ENCODE measurements at places on chromosomes 2 and 18. TPM values are rescaled to one million over a fixed set of nuclear protein-coding genes. Genes with fewer than 3 reads are reported as not detected.

The GRB14 gene
- polyA plus RNA-seq, result 7.0 TPM

The SLC11A1 gene
- 0.54 TPM for polyA plus RNA-seq

The ARHGAP25 gene
- 3.6 TPM for polyA plus RNA-seq

The CHN1 gene
- polyA plus RNA-seq, result 2.0 TPM

The MAP3K19 gene
- polyA plus RNA-seq, result not detected

The NAT8 gene
- not detected for polyA plus RNA-seq

GRCh38 chr2:159773426-159773825 lies 24.6 kb downstream of the CD302 start:
- no peak overlapping the region for H3K27ac ChIP-seq
- no peaks in the 10 kb centered on the region for H3K36me3 ChIP-seq
- H3K4me1 ChIP-seq, result no peaks in the 10 kb centered on the region
- peak; percentile 14 for DNase-seq
- no peak overlapping the region for H3K4me3 ChIP-seq
- no peaks in the 10 kb centered on the region for H3K27me3 ChIP-seq

GRCh38 chr2:200905618-200906296 lies 16.6 kb downstream of the NIF3L1 start:
- no peak overlapping the region for H3K27ac ChIP-seq
- H3K4me1 ChIP-seq, result no peaks in the 10 kb centered on the region
- peaks cover 11% of the 10 kb centered on the region for H3K36me3 ChIP-seq
- no peak overlapping the region for H3K4me3 ChIP-seq

DNA sequence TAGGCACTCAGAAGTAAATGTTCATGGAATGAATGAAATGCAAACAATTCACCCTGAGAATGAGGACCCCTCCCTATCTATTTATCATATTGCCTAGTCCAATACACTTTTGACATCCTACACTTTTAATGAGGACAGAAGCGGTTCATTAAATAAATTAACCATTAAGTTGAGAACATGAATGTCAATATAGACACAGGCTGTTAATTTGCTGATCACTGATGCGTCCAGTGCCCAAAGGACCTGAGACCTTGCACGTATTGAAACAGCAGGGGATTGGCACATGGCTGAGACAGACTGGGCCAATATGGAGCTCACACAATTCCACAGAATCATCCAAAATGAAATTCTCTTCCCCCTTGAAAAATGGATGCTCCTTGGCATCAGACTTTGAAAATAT lies 430.0 kb downstream of the SLC4A3 start:
- no peaks in the 10 kb centered on the region for H3K4me1 ChIP-seq
- no peaks in the 10 kb centered on the region for H3K27me3 ChIP-seq
- no peak overlapping the region for H3K4me3 ChIP-seq
- H3K36me3 ChIP-seq, result no peaks in the 10 kb centered on the region

GRCh38 chr2:132605236-132606180 lies 64.5 kb downstream of the LYPD1 start:
- DNase-seq, result no peak
- peaks cover 2% of the 10 kb centered on the region for H3K36me3 ChIP-seq
- no peaks in the 10 kb centered on the region for H3K27me3 ChIP-seq
- no peak overlapping the region for H3K4me3 ChIP-seq
- no peak overlapping the region for H3K27ac ChIP-seq

- no peak overlapping the region for H3K27ac ChIP-seq
- no peak overlapping the region for H3K4me3 ChIP-seq
- H3K27me3 ChIP-seq, result no peaks in the 10 kb centered on the region
- no peak for DNase-seq
- H3K4me1 ChIP-seq, result no peaks in the 10 kb centered on the region
- H3K36me3 ChIP-seq, result no peaks in the 10 kb centered on the region
Measured at GRCh38 chr2:21229302-21229701, 105.5 kb downstream of the TDRD15 start.

DNA sequence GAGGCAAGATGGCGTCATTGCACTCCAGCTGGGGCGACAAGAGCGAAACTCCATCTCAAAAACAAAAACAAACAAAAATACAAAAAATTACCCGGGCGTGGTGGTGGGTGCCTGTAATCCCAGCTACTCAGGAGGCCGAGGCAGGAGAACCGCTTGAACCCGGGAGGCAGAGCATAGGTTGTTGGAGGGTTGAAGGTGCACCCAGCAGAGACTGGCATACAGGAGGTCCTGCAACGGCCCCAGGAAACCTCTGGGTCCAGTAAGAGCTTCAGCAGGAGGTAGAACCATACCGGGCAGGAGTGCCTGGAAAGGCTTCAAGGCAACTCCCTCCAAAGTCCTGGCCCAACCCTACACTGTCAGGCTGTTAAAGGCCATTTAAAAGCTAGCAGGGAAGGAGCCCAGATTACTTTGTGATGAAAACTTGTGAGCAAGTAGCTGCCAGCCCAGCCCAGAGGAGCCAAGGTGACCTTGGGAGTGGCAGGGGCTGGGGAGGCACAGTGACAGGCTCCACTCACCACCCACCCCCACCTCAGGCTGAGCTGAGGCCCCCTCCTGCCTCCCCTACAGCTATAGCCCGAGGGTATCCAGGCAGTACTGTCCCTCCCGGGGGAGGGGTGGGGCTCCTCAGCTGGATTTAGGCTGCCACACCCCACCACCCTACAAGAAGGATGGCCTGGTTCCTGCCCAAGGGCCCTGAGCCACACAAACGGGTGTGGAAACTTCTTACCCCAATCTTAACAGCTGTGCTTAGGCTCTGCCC lies 28.1 kb downstream of the TFCP2L1 start:
- H3K36me3 ChIP-seq, result no peaks in the 10 kb centered on the region
- H3K27ac ChIP-seq, result no peak overlapping the region
- DNase-seq, result peak; percentile 30
- H3K4me3 ChIP-seq, result no peak overlapping the region

GRCh38 chr18:23131693-23132319 lies 3.5 kb upstream of the CABLES1 start:
- no peak overlapping the region for H3K4me3 ChIP-seq
- peaks cover 22% of the 10 kb centered on the region for H3K4me1 ChIP-seq
- no peak overlapping the region for H3K27ac ChIP-seq
- DNase-seq, result peak; percentile 82
- no peaks in the 10 kb centered on the region for H3K27me3 ChIP-seq

GRCh38 chr2:98772536-98772935 lies 41.6 kb upstream of the MGAT4A start:
- no peaks in the 10 kb centered on the region for H3K36me3 ChIP-seq
- no peak overlapping the region for H3K4me3 ChIP-seq
- DNase-seq, result no peak

- peaks cover 2% of the 10 kb centered on the region for H3K27me3 ChIP-seq
- DNase-seq, result no peak
- H3K4me1 ChIP-seq, result no peaks in the 10 kb centered on the region
- H3K27ac ChIP-seq, result no peak overlapping the region
- H3K4me3 ChIP-seq, result no peak overlapping the region
Measured at GRCh38 chr2:133718688-133719201, 150.5 kb upstream of the NCKAP5 start.

DNA sequence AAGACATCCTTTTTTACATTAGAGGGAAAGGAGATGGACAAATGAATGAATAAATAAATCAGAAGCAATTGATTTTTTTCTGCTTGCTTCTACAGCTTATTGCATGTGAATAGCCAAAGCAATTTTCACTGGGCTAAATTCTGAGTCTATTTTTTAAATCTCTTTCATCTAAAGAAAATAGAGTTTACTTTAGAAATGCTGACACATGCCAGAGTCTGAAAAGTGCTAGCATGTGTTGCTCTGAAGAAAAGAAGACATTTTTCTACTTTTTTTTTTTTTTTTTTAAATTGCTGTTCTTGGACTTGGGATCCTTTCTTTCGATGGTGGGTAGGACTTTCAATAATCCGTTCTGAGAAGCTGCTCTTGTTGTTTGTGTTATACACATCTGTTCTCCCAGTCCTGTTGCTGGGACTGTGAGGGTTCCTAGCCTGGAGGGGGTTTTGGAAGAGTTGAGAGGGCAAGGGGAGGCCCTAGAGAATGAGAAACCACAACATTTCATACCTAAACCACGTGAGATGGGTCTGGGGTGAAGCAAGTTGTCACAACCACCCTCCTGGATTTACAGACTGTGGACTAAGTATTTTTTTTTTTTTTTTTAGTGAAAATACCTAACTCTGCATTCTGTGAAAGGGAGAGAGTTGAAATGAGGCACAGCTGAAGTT lies 193.5 kb downstream of the PRKCE start:
- H3K4me3 ChIP-seq, result no peak overlapping the region
- no peaks in the 10 kb centered on the region for H3K4me1 ChIP-seq
- no peak for DNase-seq
- no peak overlapping the region for H3K27ac ChIP-seq

DNA sequence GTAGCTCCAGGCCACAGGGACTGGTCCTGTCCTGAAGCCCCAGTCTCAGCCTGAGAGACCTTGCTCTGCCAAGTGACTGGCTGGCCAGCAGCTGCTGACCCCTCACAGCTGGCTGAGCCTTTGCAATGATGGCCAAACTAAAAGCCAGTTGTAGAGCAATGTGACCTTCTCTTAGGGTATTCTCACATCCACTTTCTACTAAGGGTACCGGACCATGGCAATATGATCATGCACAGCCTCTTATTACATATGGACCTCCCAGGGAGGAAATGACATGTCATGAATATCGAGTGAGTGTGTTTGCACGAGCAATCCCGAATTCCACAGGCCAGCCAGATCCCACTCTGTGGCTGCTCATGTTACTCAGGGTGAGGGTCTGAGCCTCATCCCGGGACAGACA lies 213.9 kb downstream of the VAPA start:
- no peak for DNase-seq
- H3K4me3 ChIP-seq, result no peak overlapping the region
- no peaks in the 10 kb centered on the region for H3K36me3 ChIP-seq
- H3K27ac ChIP-seq, result no peak overlapping the region
- no peaks in the 10 kb centered on the region for H3K4me1 ChIP-seq
- H3K27me3 ChIP-seq, result no peaks in the 10 kb centered on the region

- no peaks in the 10 kb centered on the region for H3K4me1 ChIP-seq
- H3K4me3 ChIP-seq, result no peak overlapping the region
- no peaks in the 10 kb centered on the region for H3K36me3 ChIP-seq
- no peaks in the 10 kb centered on the region for H3K27me3 ChIP-seq
- DNase-seq, result peak; percentile 54
Measured at GRCh38 chr2:215002500-215002899, 135.9 kb downstream of the ABCA12 start.

- no peak overlapping the region for H3K4me3 ChIP-seq
- H3K27ac ChIP-seq, result no peak overlapping the region
- H3K36me3 ChIP-seq, result no peaks in the 10 kb centered on the region
- no peaks in the 10 kb centered on the region for H3K27me3 ChIP-seq
- DNase-seq, result no peak
- peaks cover 5% of the 10 kb centered on the region for H3K4me1 ChIP-seq
Measured at GRCh38 chr2:109689182-109689930, 75.2 kb downstream of the SOWAHC start.

GRCh38 chr2:120828829-120829632 lies 93.4 kb downstream of the GLI2 start:
- H3K27ac ChIP-seq, result no peak overlapping the region
- no peak for DNase-seq
- H3K4me3 ChIP-seq, result no peak overlapping the region

DNA sequence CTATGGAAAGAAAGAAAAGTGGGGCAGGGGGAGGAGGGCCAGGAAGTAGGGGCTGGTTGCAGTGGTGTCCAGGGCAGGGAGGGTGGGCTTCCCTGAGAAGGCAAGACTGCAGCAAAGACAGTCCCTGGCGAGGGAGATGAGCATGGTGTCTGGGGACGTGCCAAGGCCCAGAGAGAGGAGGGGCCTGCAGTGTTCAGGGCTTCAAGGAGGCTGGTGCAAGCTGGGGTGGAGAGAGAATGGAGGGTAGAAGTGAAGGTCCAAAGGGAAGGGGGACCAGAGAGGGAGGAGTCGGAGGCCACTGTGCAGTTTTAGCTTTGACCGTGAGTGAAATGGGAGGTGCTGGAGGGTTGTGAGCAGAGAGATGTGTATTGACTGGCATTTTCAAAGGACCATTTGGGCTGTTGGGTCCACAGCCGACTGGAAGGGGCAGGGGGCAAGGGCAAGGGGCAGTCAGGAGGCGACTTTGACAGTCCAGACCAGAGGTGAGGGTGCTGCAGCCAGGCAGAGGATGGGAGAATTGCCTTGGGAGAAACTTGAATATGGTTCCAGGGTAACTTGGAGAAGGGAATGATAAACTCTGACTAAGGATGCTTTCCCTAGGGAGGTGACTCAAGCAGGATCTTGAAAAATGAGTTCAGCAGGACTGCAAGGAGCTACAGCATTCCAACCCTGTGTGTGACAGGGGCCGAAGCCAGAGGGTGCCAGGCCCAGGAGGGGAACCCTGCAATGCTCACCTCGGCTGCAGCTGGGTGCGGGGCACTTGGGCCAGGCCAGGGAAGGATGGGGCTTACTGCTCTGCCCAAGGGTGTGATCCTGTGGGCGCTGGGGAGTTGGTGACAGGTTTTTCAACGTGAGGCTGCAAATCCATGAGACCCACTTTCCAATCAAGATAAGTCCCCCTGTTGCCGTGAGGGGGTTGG lies 177.1 kb upstream of the HAAO start:
- DNase-seq, result no peak
- H3K27ac ChIP-seq, result no peak overlapping the region
- H3K27me3 ChIP-seq, result no peaks in the 10 kb centered on the region
- H3K4me3 ChIP-seq, result no peak overlapping the region

DNA sequence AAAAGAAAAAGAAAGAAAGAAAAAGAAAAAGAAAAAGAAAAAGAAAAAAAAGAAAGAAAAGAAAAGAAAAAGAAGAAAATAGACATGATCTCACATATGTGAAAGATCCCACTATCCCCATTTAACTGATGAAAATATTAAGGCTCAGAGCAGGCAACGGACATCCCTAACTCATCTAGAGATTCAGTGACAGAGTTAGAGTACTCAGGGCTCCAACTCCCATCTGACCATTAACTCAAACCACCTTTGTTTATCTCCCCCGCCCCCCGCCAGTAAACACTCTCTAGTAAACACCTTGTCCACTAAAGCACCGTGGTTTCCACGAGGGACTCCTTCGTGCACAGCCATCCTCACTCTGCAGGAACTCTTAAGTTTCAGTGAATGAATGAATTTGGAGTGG lies 142.9 kb downstream of the TGIF1 start:
- no peak for DNase-seq
- H3K27me3 ChIP-seq, result no peaks in the 10 kb centered on the region
- no peak overlapping the region for H3K4me3 ChIP-seq
- peaks cover 38% of the 10 kb centered on the region for H3K4me1 ChIP-seq

DNA sequence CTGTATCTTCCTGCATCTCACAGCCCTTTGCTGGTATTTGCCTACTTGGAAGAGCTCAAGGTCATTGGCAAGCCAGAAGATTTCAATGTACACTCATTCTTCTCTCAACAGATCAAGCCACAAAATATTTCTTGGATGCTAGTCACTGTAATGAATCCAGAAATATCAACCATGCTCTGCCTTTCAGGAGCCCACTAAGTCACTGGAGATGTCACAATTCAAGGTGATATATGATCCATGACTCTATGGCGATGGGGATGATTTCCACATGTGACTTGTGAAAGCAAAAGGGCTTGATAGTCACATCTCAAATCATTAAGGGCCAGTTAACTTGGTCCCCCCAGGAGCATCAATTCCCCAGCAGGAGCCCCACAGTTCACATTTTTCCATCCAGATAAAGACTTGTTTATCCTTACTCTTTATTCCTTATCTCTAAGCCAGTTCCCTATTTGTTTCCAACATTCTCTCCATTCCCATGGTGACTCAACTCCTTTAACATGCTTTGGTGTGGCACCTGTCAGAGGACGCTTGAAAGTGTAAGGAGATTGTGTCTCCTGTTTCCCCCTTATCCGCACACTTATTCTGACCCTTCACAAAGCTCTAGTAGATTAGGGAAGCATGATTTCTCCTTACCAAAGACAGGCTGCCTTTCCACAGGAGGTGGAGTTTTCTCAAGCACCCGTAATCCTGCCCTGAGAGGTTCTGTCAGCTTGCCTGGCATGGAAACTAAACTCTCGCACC lies 15.8 kb downstream of the PKDCC start:
- no peaks in the 10 kb centered on the region for H3K27me3 ChIP-seq
- no peak overlapping the region for H3K4me3 ChIP-seq
- no peak for DNase-seq
- peaks cover 28% of the 10 kb centered on the region for H3K36me3 ChIP-seq
